ENCODE measurements at places on chromosomes 5 and 9.

DNA sequence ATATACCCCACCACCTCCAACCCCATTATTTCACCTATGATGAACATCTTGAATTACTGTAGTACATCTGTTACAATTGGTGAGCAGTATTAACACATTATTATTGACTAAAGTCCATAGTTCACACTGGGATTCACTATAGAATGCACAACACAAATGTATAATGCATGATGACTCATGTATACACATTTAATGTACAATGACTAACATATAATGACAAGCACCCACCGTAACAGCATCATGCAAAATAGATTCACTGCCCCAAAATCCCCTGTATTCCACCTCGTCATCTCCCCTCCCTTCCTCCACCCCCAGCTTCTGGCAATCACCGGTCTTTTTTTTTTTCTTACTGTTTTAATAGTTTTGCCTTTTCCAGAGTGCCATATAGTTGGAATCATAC is 47.1 kb upstream of the NEK6 start:
- no peak for DNase-seq

- DNase-seq: no peak
These were observed 54.4 kb upstream of the RUFY1 start for GRCh38 chr5:179495906-179496455.

- no peak for DNase-seq
These were observed 9.8 kb downstream of the INPP5E start for GRCh38 chr9:136429683-136430491.

DNA sequence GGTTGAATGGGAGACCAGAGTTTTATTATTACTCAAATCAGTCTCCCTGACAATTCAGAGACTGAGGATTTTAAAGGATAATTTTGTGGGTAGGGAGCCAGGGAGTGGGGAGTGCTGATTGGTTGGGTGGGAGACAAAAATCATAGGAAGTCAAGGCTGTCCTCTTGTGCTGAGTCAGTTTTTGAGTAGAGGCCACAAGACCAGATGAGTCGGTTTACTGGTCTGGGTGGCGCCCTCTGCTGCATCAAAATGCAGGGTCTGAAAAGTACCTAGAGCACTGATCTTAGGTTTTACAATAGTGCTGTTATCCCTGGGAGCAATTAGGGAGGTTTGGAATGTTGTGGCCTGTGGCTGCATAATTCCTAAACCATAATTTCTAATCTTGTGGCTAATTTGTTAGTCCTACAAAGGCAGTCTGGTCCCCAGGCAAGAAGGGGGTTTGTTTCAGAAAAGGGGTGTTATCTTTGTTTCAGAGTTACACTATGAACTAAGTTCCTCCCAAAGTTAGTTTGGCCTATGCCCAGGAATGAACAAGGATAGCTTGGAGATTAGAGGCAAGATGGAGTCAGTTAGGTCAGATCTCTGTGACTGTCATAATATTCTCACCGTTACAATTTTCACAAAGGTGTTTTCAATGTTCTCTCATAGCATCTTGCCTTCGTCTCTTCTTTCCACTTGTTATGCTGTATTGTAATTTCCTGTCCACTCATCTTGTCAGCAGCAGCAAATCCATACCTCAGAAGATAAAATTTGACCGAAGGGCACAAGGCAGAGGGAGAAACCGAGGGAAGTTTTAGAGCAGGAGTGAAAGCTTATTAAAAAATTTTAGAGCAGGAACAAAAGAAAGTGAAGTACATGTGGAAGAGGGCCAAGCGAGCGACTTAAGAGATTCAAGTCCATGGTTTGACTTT is 59.2 kb upstream of the CLINT1 start:
- peak; percentile 67 for DNase-seq

- no peak for DNase-seq
These were observed 80.0 kb downstream of the MEGF10 start for GRCh38 chr5:127370631-127371030.

GRCh38 chr5:167049043-167049663 is 1242.3 kb upstream of the WWC1 start:
- DNase-seq: peak; percentile 55

DNA sequence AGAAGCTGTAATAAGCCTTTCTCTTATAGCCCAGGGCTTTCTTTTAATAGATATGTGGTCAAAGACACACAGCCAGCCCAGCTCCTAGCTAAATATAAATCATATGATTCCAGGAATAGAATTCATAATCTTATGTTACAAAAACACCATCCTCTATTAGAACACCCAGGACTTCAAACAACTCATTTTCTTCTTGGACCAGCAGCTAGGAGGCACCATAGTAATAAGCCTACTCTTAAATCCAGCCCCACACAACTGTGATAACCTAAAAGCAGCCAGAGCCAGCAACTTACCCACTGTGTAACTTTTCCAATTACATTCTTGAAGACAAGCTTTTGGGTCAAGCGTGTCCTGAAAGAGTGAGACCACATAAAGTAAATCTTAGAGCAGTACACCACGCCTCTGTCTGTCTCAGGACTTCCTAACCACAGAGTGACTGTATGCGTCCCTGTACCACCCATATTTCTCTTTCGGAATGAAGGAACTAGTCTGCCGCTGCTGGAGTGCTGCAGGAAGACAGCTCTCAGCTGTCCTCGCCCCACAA is 223.8 kb downstream of the TLE1 start:
- peak; percentile 3 for DNase-seq

GRCh38 chr9:127873223-127873691 is 4.2 kb downstream of the AK1 start:
- no peak for DNase-seq

- no peak for DNase-seq
These were observed 864.5 kb upstream of the EDIL3 start for GRCh38 chr5:85249204-85249603.

DNA sequence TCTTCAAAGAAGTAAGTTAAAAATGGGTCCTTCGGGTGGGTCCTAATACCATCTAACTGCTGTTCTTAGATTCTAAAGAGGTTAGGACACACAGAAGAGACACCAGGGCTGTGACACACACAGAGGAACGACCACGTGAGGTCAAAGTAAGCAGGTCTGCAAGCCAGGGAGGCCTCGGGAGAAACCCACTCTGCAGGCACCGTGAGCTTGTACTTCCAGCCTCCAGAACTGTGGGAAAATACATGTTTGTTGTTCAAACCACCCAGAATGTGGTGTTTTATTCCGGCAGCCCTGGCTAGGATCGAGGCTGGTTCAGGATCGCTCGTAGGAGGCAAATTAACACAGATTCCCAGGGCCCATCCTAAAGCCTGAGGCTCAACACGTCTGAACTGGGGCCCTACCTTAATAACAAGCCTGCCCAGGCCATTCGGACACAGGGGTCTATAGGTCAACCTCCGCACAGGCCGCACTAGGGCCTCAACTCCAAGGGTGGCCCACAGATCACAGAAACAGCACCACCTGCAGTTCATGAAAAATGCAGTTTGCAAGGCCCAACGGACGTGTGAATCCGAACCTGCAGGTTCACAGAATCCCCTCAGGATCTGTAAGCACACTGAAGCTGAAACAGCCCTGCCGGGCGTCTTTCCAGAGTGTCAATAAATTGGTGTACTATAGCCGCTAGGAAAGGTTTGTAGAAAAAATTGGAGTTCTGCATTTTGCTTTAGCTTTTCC is 7.1 kb downstream of the MED10 start:
- DNase-seq: no peak
